CD8-positive, alpha-beta T cell (primary cell): ENCODE measurements at places on chromosomes 11 and 22.

DNA sequence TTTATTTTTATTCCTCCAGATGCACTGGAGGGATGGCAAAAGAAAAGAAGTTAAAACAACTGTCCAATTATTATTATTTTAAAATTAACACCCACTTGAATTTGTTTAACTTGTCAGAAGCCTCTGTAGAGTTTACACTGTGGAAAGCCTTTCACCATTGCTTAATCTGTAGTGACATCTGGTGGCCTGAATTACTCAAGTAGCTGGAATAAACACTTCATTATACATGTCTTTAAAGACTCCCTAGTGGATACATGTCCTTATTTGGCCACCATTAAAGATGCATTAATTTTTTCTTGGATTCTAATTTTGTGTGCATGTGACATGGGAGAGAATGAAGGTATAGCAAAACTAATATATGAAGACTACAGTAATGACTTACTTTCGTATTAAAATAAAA lies 1496.5 kb downstream of the FAM181B start:
- no peak for DNase-seq

- peak; percentile 18 for DNase-seq
These were observed 18.3 kb upstream of the TTLL12 start for GRCh38 chr22:43205261-43205691.

DNA sequence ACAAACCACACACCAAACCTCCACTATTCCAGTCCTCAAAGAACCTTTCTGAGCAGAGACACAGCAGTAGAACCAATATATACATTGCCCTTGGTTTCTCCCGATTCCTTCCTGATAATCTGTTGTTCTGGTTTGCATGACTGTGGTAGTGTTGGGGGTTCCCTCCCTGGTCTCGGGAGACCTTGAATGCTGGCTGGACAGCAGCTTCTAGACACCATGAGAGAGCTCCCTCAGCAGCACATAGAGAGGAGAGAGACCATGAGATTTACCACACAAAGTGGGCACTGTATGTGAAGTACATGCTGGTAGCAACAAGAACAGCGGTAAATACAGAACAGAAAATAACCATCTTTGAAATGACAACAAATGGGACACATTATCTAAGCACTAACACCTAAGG lies 2.6 kb downstream of the C11orf91 start:
- DNase-seq, result no peak

DNA sequence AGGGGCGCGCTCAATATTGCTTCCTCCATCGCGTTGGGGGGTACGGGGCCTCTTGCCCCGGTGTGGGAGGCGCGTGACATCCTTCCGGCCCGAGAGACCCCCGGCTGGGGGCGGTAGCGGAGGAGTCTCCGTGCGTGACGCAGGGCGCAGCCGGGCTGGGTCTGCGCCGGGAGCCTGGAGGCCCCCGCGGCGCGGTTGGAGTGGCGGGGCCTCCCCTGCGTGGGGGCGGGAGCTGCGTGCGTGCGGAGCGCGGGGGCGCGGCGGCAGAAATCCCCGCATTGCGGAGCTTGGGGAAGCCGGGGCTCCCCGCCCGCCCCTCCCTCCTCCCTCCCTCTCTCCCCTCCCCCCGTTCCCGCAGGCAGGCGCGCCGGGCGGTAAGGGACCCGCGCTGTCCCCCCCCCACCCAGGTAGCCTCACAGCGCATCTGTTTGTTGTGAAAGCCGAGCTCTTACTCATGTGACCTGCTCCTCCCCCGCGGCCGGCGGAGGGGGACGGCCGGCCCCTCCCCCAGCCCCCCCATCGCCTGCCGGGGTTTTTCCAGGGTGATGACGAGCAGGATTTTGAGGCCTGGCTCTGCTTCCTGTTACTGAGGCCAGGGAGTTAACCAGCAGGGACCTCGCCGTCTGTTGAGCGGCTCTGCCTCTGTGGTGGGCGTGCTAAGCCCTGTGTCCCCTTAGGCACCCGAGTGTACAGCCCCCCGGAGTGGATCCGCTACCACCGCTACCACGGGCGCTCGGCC lies 1.6 kb downstream of the PIM3 start:
- DNase-seq, result peak; percentile 88

GRCh38 chr22:31345331-31346254 lies 553 bp downstream of the PATZ1 start:
- DNase-seq, result peak; percentile 96

- DNase-seq, result no peak
These were observed 15.2 kb upstream of the EHF start for GRCh38 chr11:34605481-34606325.

DNA sequence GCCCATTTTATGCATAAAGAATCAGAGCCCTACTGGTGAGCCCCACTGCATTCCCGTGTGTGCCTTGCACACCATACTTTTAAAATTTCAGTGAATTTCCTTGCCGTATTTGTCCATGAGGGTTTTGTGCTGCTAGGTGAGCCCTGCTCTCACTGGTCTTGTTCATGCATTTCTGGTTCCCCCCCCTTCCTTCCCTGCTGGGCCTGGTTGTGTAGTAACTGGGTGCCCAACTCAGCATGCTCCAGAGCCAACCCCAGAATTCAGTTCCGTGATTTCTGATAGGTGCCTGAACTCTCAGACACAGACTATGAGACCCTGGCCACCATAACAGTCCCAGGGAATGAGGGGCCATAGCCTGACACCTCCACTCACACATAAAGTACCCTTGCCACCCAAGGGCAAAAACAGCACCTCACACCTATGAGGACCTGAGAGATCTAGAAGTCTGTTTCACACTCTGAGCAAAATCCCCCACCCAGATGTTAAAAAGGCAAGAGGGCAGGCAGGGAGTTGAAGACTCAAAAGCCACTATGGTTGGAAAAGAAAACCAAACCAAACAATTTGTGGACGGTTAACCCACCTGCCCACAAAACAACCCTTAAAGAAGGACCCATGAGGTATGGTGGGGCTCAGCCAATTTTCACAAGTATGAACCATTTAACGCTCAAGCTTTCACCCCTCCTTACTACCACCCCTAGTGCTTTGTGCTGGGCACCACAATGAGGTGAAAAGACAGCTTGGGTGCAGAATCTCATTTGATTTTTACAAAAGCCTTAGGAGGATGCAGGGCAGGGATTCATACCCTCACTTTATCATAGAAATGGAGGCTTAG lies 16.8 kb upstream of the IL10RA start:
- no peak for DNase-seq

- DNase-seq, result peak; percentile 12
These were observed at the start of gene P4HA3 for GRCh38 chr11:74311352-74311926. Gene P4HA3 (minus strand): TSS chr11:74311640. CDS start chr11:74311611, 29 bp downstream.

DNA sequence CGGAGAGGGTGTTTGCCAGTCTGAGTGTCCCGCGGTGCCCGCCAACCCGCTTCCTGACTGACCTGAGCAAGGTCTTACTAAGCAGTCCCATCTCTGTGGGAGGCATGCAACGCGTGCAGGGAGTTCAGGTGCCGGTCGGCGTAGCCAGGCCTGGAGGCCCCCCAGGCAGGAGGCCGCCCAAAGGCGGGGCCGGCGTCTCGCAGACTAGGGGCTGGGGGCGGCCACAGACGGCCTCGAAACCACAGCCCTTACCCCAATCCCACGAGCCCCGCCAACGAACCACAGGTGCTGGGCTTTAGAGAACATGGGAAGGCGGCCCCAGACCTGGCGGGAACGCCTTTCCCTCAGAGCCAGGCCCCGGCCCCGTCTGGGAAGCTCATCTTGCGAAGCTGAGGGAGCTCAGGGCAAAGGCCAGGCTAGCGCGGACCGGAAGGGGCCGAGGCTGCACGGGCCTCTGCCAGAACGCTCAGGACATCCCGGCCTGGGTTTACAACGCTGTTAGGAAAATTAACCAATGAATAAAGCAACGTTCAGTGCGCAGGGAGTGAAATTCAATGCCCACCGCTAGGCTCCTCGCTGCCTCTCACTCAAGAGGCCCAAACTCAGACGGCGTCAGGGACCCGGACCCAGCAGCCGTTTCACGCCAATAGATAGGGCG lies 2.1 kb upstream of the MTFP1 start:
- DNase-seq, result peak; percentile 53

DNA sequence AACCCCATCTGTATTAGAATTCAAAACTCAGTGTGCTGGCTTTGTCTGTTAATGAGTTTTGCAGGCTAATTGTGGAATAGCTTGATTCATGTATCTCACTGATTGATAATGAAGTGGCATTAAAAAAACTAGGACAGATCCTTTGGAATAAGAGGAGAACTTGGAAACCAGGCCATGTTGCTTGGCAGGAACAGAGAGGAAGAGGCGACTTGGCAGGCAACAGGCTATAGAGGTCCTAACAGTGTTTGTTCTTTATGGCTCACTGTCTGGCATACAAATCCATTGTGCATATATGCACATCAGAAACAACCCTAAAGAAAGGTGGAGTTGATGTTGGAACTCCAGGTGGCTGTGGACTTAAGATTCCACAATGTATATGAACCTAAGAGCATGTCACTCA lies 17.4 kb upstream of the OR9I1 start:
- DNase-seq, result no peak

- DNase-seq, result no peak
These were observed 8.2 kb downstream of the SOX6 start for GRCh38 chr11:16347928-16348685.
